ENCODE measurements at places on chromosomes 16 and 17.

DNA sequence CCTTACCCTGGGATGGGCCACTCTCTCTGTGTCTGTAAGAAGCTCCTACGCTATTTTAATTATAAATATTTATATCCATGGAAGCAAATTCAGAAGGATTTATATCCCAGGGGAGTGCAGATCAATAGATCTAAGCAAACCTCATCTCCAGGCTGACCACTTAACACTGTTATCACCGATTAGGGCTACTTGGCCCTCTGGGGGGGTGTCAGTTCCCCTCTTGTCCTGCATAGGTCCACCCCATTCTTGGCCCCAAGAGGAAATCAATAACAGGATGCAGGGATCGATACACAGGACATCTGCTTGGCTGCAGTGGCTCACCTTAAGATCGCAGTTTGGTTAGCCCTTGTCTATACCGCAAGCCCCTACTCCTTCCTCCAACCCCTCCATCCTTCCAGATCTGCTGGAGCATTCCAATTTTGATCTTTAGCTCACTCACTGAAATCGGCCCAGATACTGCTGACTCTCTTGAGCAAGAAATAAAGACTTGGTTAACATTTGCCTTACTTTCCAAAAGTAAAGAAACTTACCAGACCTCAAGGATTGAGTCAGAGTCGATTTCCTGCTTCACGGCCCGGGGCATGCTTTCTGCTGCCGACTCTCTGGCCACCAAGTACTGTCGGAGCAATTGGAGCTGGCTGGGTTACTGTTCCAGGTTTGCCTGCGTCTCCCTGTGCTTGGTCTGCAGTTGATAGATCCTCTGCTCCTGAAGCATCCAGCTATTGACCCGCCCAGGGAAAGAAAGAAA, 112.3 kb upstream of the PMFBP1 start:
- no peak for DNase-seq

DNA sequence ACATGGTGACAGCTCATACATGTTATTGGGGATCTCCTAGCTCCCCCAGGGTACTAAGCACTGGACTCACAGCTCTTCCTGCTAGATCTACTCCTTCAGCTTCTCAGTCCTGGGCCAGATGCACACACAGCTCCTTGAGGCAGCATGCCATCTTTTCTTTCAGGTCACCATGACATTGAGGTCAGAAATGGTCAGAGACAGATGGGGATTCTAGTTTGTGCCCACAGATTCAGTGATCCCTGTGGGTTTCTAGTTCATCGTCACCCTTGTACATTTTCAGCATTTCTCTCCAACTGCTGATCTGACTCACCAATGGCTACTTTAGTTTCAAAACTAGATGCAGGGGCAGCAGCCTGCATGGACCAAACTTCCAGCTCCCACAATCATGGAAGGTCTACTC, 560.7 kb upstream of the PSMD7 start:
- no peak for DNase-seq

GRCh38 chr16:15033309-15033707, 22.6 kb downstream of the NTAN1 start:
- no peak for DNase-seq

GRCh38 chr17:72576289-72576759, 455.5 kb downstream of the SOX9 start:
- DNase-seq = no peak

- DNase-seq = no peak
Observed at GRCh38 chr17:78423961-78424675, 45.7 kb downstream of the PGS1 start.
